AG04449 (cell line): ENCODE measurements at places on chromosomes 11 and 22.

GRCh38 chr11:118870396-118871343 lies 13.0 kb upstream of the CXCR5 start:
- DNase-seq: no peak

DNA sequence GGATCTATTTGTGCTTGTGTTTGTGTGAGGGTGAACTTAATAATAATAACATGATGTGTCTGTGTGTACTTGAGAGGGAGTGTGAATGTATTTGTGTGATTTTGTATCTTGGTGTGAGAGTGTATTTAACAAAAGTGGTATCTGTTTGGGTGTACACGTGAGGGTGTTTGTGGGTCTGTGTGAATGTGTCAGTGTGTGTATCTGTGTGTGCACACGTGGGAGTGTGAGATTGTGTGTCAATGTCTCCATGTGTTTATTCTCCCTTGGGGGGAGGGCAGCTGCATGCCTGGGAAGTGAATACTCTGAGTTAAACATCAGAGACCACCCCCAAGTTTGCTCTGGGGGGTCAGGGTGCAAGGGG lies 15.0 kb upstream of the RPS19BP1 start:
- no peak for DNase-seq

GRCh38 chr22:38077096-38077495 lies 6.9 kb downstream of the SLC16A8 start:
- no peak for DNase-seq

- DNase-seq: no peak
These were observed 64.3 kb downstream of the SHANK2 start for GRCh38 chr11:71188073-71188472.

DNA sequence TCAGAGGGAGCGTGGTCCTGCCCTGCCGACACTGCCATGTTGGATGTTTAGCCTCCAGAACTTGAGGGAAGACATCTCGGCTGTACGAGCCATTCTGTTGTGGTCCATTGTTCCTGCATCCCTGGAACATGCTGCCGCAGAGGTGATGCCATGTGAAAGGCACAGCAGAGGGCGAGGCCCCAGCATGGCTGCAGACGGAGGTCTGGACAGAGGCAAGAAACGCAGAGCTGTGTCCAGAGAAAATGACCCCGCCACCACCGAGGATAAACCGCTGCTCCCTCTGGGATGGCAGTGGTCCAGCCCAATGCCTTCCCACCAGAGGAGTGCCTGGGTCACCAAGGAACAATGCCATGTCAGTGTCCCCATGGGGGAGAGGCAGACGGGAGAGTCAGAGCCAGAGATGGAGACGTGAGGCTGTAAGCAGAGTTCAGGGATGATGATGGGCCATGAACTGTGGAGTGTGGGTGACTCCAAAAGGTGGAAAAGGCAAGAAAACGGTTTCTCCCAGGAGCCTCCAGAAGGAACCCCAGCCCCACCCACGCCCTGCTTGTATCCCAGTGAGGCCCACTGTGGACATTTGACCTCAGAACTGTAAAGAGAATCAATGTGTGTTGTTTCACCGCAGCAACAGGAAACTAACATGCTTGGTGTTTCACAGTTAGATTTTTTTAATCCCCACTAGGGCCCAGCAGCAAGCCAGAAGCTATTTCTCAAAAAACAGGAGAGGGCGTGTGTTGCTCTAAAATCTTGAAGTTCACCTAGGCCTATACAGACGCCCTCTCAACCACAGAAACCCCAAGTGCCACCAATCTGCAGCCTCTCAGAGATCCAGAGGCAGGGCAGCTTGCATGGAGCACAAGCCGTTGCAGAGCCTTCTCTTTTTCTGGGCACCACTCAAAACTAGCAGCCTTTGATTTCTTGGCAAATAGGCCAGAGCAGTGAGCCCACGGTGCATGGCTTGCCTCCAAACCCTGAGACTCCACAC lies 1422.9 kb downstream of the TBC1D22A start:
- no peak for DNase-seq

DNA sequence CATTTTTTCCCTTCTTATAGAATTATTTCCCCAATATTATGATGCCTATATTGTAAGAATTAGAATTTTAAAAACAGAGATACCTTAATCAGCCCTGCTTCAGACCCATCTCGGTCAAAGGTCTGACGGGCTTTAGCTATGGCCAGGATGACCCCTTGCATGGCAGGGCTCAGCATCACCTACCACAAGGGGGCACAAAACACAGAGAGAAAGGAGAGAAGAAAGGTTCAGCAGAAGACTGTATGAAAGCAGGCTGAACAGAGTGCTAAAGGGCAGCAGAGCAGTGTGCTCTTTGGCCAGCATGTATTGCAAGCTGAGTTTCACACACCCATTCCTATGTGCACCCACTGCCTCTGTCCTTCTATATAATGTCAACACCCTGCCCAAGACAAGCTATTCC lies 26.8 kb downstream of the CLDN25 start:
- no peak for DNase-seq

DNA sequence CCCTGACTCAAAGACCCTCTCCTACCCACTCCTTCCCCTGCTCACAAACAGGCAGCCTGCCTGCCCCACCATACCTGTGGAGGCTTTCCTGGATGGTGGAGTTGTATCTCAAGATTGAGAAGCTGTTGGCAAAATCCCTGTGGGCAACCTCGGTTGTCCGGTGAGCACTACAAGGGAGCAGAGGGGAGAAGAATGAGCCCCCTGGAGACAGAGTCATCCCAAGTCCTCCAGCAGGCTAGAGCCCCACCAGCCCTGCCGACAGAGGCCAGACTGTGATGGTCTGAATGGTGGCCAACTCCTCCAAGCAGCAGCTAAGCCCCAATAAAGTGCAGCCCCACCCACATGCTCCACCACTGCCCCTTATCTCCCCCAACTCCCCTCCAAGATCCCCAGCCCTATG lies 17.5 kb downstream of the TMPRSS13 start:
- DNase-seq: no peak

DNA sequence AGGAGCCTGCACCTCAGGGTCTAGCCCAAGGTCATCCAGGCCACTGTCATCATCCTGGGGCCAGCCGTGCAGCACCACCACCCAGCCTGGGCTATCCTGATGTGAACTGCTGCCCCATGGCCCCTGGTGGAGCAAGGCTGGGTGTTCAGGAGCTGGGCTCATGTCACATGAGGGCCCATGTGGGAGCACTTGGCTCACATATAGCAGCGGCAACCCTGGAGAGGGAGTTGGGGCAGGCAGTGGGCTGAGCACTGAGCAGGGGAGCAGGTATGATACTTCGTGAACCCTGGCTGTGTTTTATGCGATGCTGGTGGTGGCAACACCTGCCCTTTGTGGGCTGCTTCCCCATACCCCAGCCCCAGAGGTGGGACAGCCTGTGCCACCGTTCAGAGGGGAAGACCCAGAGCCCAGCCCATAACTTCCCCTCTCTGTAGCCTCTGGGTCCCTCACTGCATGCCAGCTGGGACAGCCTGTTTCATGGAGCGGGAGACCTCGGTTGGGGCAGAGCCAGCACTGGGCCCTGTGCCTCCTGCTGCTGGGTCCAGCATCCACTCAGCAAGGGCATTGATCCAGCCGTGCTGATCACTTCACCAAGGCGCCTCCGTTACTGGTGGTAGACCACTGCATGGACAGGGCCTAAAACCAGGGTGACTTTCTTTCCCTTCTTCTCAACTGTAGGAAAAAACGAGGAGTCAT lies 62.5 kb upstream of the SUSD2 start:
- DNase-seq: no peak

DNA sequence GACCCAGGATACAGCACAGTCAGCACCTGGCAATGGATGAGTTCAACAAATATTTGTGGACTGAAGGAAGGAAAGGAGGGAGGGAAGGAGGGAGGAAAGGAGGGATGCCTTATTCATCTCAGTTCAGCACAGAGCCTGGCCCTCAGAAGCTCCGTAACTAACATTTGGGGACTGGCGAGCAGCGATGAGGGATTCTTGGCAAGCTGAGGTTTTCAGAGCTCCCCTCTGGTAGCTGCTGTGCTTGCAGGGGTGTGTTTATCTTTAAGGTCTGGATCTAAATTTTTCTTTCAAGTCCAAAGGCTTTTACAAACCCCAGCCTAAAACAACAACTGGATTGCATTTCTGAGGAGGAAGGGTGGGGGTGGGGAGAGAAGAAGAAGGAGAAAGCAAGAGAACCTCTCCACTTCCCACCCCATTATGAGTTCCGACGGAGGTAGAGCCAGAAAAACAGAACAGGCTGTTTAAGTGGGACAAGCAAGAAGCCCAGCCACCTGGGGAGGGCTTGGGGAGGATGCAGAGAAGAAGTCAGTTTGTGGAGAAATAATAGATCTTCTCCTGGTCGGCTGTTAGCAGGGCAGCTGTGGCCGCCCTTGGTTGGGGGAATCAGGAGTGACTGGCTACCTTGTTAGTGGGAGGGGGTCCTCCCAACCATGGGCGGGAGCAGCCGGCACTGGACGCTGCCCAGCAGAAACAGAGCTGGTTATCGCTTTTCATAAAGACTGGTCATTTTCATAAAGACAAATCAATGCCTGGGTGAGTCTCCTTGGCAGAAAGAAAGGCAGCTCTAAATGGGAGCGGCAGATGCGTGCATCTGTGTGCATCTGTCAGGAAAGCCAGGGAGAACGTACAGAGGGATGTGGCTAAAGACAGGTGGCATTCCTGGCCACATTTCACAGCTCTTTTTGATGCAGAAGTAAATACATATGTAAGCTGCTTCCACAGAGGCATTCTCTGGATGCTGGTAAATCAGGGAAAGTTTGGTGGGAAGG lies 78.0 kb downstream of the TSPAN18 start:
- no peak for DNase-seq

GRCh38 chr11:57515332-57516060 lies at the start of gene SLC43A1:
Gene SLC43A1, minus strand, starts transcription at chr11:57515702. Its CDS starts 1,591 bp downstream, at chr11:57514111.
- DNase-seq: no peak

DNA sequence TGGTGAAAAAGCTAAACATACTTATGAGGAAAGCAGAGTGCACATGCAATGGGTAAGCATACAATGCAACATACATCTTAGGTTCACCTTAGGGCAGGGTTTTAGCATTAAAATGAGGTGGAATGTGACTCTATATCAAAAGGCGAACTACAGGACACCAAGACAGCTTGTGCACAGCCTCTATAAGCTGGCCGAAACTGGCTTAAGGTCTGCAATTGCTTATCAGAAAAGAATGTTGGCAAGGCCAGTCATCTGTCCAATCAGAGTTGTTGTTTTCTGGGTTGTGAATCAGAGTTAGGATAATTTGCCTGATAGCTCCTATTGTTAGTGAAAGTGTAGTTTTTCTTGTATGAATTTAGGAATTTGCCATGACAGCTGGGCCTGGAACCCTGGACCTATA lies 76.5 kb downstream of the LRRC4C start:
- DNase-seq: no peak

DNA sequence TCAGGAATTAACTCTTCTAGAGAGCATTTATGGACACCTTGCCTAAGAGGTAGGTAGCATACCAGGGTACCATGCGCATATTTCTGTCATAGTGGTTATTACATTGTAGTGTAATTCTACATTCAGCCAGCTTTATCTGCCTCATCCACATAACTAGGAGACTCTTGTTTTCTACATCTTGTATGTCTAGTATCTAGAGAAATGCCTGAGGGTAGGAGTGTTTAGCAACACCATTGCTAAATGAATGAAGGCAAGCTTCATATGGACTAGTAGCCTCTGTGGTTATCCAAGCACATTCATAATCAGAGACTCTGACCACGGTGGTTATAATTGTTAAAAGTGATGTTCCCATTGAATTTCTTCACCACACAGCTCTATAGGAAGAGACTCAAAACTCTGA lies 107.9 kb downstream of the NTM start:
- no peak for DNase-seq

DNA sequence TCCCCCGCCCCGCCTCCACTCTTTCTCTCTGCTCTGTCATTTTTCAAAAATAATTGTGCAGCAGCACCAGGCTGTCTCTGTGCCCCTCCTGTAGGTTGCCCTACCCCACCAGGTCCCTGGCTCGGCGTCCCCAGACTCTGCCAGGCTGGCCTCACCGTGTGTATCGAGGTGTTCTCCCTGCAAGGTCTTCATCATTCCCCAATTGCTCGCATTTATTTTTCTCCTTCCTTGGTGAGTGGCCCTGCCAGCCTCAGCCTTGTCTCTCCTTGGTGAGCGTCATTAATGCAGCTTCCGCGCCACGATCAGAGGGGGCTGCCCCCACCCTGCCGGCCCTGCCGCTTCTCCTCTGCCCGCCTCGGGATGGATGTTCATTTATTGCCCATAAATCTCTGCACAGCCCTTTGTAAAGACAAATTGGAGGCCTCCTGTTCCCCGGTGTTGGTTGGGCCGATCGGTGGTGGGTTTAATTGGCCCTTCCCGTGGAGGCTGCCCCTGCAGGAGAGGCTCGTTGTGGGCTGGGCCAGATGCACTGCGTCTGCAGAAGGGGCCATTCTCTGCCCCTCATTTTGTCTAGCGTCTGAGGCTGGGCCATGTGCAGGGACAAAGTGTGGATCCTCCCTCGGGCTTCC lies 33.2 kb downstream of the RTN4R start:
- DNase-seq: no peak

GRCh38 chr11:32087597-32087996 lies 3.3 kb upstream of the RCN1 start:
- no peak for DNase-seq

DNA sequence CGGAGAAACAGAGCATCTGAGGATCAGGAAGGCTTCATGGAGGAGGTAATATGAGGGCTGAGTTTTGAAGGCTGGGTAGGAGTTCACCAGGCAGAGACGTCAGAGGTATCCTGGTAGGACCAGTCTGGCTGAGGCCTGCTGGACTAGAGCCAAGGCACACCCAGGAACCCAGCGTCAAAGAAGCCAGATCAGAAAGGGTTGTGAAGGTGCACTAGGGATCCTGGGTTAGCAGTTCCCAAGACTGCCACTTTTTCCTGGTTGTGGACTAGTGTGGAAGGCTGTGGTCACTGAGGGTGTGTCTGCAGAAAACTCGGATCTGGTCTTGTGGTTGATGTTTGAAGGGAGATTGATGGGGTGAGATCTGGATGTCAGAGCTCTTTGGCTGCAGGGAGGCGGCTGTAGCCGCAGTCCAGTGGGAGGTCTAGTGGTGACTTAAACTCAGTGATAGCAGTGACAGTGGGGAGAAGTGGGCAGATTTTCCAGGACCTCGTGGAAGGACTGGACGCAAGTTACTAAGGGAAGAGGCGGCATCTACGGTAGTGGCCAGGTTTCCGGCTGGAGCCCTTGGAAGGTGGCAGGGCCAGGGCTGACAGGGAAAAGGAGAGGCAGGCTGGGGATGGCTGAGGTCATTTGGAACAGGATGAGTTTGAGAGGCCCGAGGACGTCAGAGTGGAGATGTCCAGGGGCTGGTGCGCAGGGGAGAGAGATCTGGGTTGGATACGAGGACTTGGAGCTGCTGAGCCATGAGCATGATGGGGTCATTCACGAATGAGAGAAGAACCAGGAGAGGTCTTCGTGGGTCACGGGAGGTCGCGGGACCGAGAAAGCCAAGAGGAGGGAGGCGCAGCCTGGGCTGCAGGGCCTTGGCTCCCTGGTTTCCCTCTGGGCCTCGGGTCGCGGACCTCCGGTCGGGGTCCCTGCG lies 10.9 kb downstream of the RELA start:
- no peak for DNase-seq

DNA sequence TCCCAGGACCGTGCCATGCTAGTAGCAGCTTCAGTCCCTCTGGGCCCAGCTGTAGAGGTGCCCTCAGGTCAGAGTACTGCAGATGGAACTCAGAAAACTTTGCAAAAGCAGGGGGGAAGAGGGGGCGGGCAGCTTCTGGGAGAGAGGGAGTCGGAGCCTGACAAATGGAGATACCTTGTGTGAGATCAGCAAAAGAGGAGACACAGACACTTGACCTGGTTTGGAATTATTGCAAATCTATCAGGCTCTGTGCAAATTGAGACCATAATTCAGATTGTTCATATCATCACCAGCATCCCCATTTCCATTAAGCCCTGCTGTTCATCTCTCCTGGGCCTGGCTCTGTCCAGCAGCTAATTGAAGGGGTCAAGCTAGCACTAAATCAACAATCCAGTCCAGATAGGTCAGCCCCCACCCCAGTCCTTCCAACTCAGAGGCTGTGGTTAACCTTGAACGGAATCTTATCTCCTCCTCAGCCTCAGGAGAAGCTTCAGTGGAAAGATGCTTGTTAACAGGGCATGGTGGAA lies 292.6 kb upstream of the PLET1 start:
- DNase-seq: no peak
